ENCODE measurements at places on chromosomes 1 and 21. TPM values are rescaled to one million over a fixed set of nuclear protein-coding genes. Genes with fewer than 3 reads are reported as not detected.

Gene FOXO6
- 0.68 TPM for total RNA-seq

Gene ABCA4
- total RNA-seq, result not detected

Gene ZBTB48
- 22.4 TPM for total RNA-seq

- H3K27me3 ChIP-seq, result no peaks in the 10 kb centered on the region
- peaks cover 35% of the 10 kb centered on the region for H3K4me1 ChIP-seq
- H3K4me3 ChIP-seq, result no peak overlapping the region
- DNase-seq, result no peak
- peaks cover 79% of the 10 kb centered on the region for H3K36me3 ChIP-seq
- H3K27ac ChIP-seq, result no peak overlapping the region
Measured at GRCh38 chr21:31136891-31137290, 98.6 kb upstream of the KRTAP19-8 start.

- H3K36me3 ChIP-seq, result no peaks in the 10 kb centered on the region
- H3K27ac ChIP-seq, result no peak overlapping the region
- no peaks in the 10 kb centered on the region for H3K4me1 ChIP-seq
Measured at GRCh38 chr21:41092312-41092711, 75.6 kb upstream of the BACE2 start.

DNA sequence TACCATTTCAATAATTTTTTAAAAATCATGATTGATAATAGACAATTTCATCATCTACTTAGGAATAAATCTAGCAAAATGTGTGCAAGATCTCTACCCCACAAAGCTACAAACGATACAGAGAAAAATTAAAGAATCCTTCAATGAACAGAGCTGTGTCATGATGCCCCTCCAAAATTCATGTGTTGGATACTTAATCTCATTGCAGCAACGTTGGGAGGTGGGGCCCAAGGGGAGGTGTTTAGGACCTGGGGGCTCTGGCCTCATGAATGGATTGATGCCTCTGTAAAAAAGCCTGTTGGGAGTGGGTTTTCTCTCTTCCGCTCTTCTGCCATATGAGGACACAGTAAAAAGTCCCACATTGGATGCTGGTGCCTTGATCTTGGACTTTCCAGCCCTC lies 54.9 kb downstream of the PRSS38 start:
- no peak for DNase-seq
- peaks cover 30% of the 10 kb centered on the region for H3K4me1 ChIP-seq
- no peak overlapping the region for H3K27ac ChIP-seq
- H3K27me3 ChIP-seq, result no peaks in the 10 kb centered on the region
- H3K4me3 ChIP-seq, result no peak overlapping the region

- no peak for DNase-seq
- H3K36me3 ChIP-seq, result no peaks in the 10 kb centered on the region
- peaks cover 18% of the 10 kb centered on the region for H3K27me3 ChIP-seq
- H3K27ac ChIP-seq, result no peak overlapping the region
- no peak overlapping the region for H3K4me3 ChIP-seq
Measured at GRCh38 chr1:33684396-33685179, 179.3 kb upstream of the HMGB4 start.

DNA sequence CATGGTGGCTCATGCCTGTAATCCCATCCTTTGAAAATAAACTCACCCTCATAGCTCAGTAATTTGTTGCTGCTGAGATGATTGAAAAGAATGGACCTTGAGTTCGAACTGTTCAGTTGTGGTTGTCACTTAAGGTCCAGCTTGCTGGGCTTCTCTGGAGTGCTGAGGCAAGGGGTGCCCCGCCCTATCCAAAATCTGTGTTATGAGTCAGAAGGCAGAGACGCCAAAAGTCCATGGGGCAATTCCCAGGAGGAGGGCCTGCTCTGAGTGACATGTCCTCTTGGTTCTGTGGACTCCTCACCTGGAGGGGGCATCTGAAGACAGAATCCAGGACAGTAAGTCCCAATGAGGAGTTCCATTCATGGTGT lies 64.8 kb downstream of the MYOM3 start:
- H3K4me3 ChIP-seq, result no peak overlapping the region
- H3K27me3 ChIP-seq, result peaks cover 2% of the 10 kb centered on the region
- no peak overlapping the region for H3K27ac ChIP-seq
- no peaks in the 10 kb centered on the region for H3K36me3 ChIP-seq
- no peak for DNase-seq

DNA sequence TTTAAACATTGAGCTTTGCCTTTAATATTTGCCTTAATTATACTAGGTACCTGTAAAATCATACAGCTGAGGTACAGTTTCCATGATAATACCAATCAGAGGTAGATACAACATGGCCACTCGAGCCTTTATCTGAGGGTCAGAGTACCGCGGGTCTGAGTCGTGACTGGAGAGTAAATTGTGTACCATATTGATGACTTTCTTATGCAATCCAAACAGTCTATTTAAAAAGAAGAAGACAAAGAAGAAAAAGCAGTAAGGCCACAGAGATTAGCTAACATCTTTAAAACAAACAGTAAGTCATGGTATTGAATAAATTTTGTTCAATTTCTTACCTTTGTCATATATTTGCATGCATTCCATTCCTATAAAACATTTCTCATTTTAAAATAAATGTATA lies 68.1 kb upstream of the ANGPTL3 start:
- DNase-seq, result no peak
- H3K4me1 ChIP-seq, result no peaks in the 10 kb centered on the region
- no peak overlapping the region for H3K27ac ChIP-seq

GRCh38 chr1:184051485-184052193 lies at the start of gene TSEN15:
Gene TSEN15 (plus strand): TSS chr1:184051730. CDS start chr1:184051756, 26 bp downstream.
- peak; percentile 86 for DNase-seq
- peak within 1 kb of the TSS; percentile 86 for H3K4me3 ChIP-seq
- H3K27me3 ChIP-seq, result peaks cover 6% of the 10 kb centered on the region
- peaks cover 35% of the 10 kb centered on the region for H3K4me1 ChIP-seq
- H3K36me3 ChIP-seq, result peaks cover 28% of the 10 kb centered on the region

DNA sequence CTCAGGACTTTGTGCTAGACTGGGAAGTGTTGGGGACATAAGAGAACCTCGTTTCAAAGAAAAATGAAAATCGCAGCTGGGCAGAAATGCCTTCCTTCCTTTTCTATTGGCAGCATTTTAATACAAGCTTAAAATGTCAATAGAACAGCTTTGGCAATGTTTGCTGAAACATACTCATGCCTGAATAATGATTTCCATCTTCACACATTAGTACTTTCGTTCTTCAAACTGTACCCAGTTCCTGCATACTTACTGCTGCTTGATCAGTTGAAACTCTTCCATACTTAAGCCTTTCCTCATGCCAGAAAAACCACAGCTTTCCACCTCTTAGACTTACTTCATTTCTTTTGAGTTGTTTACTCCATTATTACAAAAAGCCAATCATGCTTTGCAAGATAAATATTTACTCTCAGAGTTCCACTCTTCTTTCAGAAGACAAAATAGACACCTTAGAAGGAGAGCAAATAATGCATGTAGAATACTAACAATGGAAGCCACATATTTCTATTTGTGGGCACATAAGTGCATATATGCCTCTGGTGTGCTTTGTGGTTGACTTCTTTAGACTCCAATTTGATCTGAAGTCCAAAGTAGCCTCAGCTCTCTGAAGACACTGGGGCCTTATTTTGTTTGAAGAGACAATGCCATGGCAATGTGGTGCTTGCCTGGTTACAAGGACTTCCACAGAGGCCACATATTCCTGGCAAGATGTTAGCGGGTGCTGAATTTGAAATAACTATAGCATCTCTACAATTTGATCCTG lies 22.7 kb upstream of the CD55 start:
- H3K4me1 ChIP-seq, result peaks cover 18% of the 10 kb centered on the region
- no peak overlapping the region for H3K27ac ChIP-seq
- H3K36me3 ChIP-seq, result no peaks in the 10 kb centered on the region
- no peak overlapping the region for H3K4me3 ChIP-seq

DNA sequence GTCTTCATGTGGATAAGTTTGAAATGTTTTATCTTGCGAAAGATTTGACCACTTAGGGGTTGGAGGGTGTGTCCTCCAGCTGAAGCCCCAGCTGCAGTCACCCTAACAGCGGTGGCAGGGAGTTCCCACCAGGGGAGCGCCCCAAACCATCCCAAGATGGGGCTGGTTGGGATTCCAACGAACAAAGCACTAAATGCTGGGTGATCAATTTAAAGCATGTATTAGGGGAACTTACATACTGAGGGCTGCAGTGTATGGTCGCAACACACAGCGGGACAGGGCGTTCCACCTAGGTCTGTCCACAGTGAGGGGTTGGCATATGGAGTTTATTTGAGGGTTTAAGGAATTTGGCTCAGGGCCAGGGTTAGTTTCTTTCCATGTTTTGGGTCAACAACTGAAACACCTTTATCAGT lies 26.3 kb downstream of the SLC37A1 start:
- no peak overlapping the region for H3K27ac ChIP-seq
- no peak overlapping the region for H3K4me3 ChIP-seq
- DNase-seq, result no peak
- no peaks in the 10 kb centered on the region for H3K27me3 ChIP-seq
- peaks cover 4% of the 10 kb centered on the region for H3K36me3 ChIP-seq

GRCh38 chr21:17348849-17349248 lies 164.0 kb upstream of the CXADR start:
- no peak overlapping the region for H3K27ac ChIP-seq
- no peak overlapping the region for H3K4me3 ChIP-seq
- H3K36me3 ChIP-seq, result no peaks in the 10 kb centered on the region
- H3K4me1 ChIP-seq, result no peaks in the 10 kb centered on the region
- DNase-seq, result no peak

GRCh38 chr1:33462405-33463164 lies 9.9 kb upstream of the ZSCAN20 start:
- no peak overlapping the region for H3K27ac ChIP-seq
- H3K4me3 ChIP-seq, result no peak overlapping the region
- no peaks in the 10 kb centered on the region for H3K36me3 ChIP-seq
- H3K4me1 ChIP-seq, result no peaks in the 10 kb centered on the region
